IMR-90 (cell line): ENCODE measurements at places on chromosomes 1 and 21. TPM values are rescaled to one million over a fixed set of nuclear protein-coding genes. Genes with fewer than 3 reads are reported as not detected.
A peak's percentile ranks its signal among the peaks of the same experiment; 100 is the strongest.

CRABP2 gene
- 6.1 and 6.3 TPM in 2 replicates for total RNA-seq

FMOD gene
- 0.18 and 0.28 TPM in 2 replicates for total RNA-seq

FBXO2 gene
- total RNA-seq: 0.36 and 0.56 TPM in 2 replicates

STUM gene
- not detected in 2 replicates for total RNA-seq

SLC35A3 gene
- 13.6 and 34.4 TPM in 2 replicates for total RNA-seq

USF1 gene
- total RNA-seq: 62.2 and 78.9 TPM in 2 replicates

ERICH3 gene
- not detected in 2 replicates for total RNA-seq

SH2D5 gene
- total RNA-seq: 6.7 and 7.2 TPM in 2 replicates

- DNase-seq: no peak
Measured at GRCh38 chr21:38777531-38777930, 28.2 kb upstream of the ETS2 start.

DNA sequence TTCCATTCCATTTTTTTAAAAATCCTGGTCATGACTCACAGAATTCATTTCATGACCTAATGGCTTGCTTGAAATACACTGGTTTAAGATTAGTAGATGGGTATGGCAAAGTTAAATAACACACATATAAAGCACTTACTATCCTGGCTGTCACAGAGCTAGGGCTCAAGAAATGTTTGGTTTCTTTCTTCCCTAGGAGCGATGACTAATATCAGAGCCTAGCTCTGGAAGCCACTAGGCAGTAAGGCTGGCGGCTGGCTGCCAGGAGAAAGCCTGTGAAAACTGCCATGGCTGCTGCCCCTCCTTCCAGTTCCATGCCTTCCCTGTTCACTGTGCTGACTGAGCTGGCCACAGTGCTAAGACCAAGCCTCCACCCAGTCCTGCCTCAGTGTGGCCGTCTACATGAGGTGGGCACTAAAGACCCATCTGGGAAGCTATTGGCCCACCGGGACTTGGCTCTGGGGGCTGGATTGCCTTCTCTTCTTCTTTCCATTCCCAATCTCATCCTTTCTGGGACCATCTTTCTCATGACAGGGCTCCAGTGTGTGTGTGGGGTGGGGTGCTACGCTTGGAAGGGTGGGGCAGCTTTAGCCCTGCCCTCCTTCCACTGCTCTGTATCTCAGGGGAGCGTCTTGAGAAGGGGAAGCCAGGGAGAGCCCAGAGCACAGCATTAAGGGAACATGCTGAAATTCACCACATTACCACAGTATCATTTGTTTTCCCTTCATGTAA, 10.8 kb upstream of the ASCL5 start:
- DNase-seq: peak; percentile 97

- peak; percentile 64 for DNase-seq
Measured at GRCh38 chr1:234989019-234989418, 139.6 kb downstream of the TOMM20 start.

GRCh38 chr1:56868761-56869160, 14.2 kb downstream of the C8A start:
- DNase-seq: peak; percentile 36

DNA sequence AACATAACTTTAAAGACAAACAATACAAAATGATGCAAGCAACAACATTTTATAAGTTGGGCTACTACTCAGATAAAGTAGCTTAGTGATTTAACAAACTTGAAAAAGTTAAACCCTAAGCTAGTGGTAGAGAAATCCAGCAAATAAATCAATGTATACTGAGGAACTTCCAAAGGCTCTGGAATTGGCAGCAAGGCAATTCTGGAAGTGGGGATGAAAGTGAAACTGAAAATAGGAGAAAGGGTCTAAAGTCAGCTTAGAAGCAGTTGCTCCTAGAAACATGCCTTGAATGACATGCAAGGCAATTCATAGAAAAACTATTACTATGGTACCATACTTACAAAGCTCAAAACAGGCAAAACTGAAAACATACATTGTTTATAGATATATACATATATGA, 90.0 kb upstream of the CAMK1G start:
- DNase-seq: no peak

DNA sequence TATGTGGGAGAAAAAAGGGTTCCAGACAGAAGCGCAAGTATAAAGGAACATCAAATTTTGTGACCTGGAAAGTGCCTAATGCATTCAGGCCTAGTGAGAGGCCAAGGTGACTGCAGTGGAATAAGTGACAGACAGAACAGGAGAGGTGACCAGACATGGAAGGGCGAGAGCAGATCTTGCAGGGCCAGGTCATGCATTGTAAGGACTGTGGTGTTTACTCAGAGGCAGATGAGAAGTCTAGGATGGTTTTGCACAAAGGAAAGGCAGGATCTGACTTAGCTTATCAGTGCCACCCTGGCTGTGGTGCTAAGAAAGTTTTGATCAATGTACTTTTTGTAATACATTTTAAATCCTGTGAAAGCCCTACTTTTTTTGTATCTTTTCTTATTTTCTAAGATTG, 34.1 kb upstream of the AHCYL1 start:
- DNase-seq: no peak

GRCh38 chr1:198649968-198650338, 11.1 kb downstream of the PTPRC start:
- no peak for DNase-seq

DNA sequence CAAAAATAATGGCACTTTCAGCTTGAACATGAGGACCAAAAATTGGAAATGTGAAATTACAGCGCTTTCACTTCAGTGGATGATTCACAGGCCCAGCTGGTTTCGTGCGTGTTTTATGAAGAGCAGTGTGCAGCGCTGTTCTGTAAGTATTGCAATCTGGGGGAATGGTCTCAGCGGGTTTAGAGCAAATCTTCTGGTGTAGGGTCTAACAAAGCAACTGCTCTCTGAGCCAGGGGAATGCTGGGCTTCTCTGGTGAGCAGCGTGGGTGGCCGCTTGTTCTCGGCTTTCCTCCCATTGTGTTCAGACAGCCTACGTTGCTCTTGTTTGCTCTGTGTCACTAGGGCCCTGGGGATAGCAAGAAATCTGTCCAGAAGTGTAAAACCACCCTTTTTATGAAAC, 42.4 kb upstream of the GADD45A start:
- DNase-seq: no peak

- DNase-seq: no peak
Measured at GRCh38 chr1:160499631-160500030, 23.4 kb downstream of the SLAMF6 start.

DNA sequence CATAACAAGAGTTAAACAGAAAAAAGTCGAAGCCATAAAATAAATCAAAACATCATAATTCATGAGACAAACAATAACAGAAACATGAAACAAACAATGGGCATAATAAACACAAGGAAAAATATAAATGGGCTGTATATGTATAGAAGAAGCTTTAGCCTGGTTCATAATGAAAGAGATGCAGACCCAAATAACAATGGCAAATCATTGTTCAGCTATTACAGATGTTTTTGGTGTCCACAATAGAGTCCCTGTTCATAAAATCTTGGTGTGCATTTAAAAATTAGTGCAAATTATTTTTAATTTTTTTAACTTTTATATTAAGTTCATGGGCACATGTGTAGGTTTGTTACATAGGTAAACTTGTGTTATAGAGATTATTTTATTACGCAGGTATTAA, 1185.9 kb upstream of the B3GALT2 start:
- no peak for DNase-seq

GRCh38 chr1:96722161-96722922, 758 bp downstream of the PTBP2 start:
- DNase-seq: peak; percentile 54

DNA sequence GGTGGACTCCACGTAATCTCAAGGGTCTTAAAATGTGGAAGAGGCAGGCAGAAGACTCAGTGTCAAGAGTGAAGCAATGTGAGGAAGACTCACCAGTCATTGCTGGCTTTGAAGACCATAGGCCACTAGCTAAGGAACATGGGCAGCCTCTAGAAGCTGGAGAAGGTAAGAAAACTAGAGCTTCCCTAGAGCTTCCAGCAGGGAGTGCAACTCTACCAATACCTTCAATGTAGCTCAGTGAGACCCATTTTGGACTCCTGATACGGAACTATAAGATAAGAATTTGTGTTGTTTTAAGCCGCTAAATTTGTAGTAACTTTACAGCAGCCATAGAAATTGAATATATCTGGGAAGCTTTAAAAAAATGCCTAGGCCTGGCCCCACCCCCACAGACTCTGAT, 18.9 kb downstream of the METTL13 start:
- DNase-seq: no peak

GRCh38 chr1:205217418-205217817, 5.9 kb upstream of the DSTYK start:
- DNase-seq: no peak
